ENCODE measurements at places on chromosomes 3 and 15.

DNA sequence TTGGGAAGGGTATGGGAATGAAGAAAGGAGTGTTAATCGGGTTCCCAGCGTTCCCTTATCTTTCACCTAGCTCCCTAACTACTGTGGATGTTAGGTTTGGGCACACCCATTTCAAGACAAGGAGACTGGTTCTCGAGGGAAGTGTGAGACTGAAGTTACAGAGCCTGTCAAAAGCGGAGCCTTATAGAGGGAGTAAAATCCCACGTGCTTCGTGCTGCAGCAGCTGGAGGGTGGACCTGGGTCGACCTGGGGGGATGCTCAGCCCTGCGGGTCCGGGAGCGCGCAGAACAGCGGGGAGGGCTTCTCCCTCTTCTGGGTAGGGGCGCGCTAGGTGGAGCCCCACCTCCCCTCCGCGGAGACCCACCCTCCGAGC is 314 bp upstream of the TMED3 start:
- no peak for DNase-seq

DNA sequence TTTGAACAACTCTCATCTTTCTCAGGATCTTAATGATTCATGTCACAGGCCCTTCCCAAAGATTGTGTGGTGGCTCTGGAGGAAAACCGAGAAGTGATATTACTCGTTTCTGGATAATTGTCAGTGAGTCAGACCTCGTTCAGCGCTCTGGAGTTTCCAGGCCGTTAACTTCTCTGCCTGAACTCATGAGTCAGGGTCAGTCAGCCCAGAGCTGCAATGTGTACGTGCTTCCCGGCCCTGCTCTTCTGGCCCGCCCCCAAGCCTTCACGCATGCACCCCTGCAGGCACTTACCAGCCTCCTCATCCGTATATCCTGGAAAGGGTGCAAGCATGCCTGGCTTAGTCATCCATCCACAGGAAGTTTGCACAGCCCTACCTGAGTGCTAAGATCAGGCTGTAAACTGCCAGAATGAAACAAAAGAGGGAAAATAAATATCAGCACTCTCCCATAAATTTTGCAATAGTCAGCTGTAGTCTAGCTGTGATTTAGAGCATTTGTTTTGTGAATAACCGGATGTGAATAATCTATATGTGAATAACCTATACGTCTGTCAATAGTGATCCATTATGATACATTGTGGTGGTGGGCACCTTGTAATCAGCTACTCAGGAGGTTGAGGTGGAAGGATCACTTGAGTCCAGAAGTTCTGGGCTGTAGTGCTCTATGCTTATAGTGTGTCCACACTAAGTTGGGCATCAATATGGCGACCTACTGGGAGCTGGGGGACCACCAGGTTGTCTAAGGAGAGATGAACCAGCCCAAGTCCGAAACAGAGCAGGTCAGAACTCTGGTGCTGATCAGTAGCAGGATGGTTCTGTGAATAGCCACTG is 35.3 kb upstream of the SEMA4B start:
- DNase-seq = no peak

GRCh38 chr15:98288091-98288590 is 327.6 kb downstream of the ARRDC4 start:
- no peak for DNase-seq

GRCh38 chr15:83106994-83107840 is at the start of gene TM6SF1:
Gene TM6SF1, plus strand, starts transcription at chr15:83107645. Its CDS starts 36 bp downstream, at chr15:83107681.
- no peak for DNase-seq

DNA sequence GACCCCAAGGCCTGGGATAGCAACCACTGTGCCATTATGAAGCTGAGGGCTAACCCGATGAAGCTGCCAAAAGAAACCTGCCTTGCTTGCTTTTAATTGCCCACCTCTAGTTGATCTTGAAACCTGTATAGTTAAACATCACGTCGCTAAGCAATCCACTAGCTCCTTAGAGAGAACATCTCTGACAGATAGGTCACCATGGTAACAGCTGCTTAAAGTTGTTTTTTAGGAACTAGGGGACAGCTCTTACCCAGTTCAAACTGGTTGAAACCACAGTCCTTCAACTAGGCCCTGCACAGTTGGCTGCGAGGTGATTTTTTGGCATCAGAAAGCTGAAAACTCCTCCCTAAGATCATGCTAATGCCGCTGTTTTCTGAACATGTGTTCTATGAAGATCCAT is 135.7 kb downstream of the EBLN2 start:
- DNase-seq = no peak

GRCh38 chr15:46858150-46858549 is 859.2 kb upstream of the SEMA6D start:
- DNase-seq = no peak

DNA sequence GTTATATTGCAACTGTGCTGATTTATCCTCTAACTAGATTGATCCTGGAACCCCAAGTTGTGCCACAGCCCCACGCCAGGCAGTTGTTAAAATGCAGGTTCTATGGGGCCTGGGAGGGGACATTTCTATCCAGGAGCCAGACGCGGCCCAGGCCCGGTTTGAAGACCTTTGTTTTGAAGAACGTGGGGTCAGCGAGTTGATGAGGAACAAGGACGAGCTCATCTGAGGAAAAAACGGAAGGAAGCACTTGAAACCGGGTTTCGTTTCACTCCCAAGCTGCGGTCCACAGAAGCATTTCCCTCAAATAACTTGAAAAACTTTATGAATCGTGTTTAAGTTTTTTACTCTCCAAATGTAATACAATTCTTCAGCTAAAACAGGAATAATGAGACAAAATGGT is 76.4 kb downstream of the CHSY1 start:
- DNase-seq = no peak

DNA sequence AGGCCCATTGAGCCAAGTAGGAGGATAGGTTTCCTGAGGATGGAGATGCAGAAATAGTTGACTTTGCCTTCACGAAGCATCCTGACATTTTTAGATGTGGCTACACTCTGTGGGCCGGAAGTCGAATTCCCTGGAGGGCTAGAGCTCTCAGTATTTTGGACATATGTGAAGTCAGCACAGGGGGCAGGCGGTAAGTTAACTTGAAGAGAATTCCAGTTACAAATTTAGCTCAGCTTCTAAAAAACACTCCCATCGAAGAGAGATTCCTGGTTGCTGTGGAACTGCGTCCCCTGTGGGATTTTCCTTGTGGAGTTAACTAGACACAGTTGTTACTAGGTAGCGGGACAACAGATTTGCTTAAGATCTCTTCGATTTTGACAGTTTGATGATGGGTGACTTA is 161.9 kb upstream of the RGMA start:
- no peak for DNase-seq

GRCh38 chr15:51181905-51182304 is 87.2 kb upstream of the TNFAIP8L3 start:
- no peak for DNase-seq

GRCh38 chr3:12590096-12590495 is 33.2 kb downstream of the MKRN2 start:
- DNase-seq = no peak

DNA sequence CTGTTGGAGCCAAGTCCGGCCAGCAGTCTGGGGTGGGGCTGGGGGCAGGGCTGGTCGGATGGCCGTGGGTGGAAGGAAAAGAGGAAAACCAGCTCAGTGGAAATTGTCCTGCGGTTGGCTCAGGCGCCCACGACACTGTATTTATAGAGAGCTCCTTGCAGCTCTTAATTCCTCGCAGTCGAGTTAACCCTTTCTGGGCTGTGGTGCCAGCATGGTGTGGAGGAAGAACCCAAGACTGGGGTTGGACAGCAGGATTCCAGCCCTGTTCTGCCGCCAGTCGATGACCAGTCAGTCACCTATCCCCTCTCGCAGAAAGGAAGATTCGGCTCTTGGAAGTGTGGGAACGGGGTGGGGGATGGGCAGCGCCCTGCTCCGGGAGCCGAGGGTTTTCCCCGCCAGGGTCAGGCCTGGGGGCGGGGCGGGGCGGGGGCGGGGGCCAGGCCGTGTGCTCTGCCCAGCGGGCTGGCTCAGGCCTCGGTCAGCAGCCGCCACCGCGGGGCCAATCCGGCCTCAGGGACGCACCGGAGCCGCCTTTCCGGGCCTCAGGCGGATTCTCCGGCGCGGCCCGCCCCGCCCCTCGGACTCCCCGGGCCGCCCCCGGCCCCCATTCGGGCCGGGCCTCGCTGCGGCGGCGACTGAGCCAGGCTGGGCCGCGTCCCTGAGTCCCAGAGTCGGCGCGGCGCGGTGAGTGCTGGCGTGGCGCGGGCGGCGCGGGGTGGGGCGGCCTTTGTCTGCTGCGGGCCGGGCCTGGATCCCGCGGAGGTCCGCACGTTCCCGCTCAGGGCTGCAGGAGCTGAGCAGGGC is at the start of gene CD276:
TSS of gene CD276 (plus strand) at position 607 of the 804 bp plus-strand sequence. CDS start 15,257 bp downstream, outside the sequence.
- no peak for DNase-seq

GRCh38 chr3:21670386-21670785 is 80.6 kb downstream of the ZNF385D start:
- DNase-seq = no peak

DNA sequence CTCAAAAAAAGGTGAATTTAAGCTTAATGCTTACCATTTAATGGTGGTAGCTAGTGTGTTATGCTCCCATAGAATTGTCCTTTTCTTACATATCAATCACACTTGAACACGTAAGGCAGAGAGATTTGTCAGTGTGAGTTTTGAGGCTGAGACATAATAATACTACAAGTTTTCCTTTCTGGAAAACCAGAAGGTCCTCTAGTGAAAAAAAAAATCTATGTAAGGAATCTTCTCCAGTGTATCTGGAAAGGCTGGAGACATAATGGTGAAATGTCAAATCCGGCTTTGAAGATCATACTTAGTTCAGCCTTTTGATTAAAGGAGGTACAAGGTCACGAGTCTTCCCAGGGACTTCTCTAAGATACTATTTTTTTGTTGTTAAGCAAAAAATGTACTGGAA is 3.4 kb downstream of the TSC22D2 start:
- DNase-seq = no peak

DNA sequence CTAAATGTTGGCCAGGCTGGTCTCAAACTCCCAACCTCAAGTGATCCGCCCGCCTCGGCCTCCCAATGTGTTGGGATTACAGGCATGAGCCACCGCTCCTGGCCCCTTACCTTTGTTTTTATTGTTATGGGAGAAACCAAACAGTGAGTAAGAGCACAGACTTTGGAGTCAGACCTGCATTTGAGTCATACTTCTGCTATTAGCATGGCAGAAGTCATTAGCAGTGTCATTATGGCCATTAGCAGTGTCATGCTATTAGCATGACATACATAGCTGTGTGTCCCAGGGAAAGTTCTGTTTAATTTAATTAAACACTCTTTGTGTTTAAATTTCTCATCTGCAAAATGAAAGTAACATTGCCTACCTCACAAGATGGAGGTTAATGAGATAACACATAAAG is 54.8 kb downstream of the SQOR start:
- DNase-seq = no peak

GRCh38 chr3:151615464-151615863 is 118.3 kb upstream of the AADACL2 start:
- DNase-seq = no peak

GRCh38 chr3:53046171-53047170 is 598 bp upstream of the SFMBT1 start:
- DNase-seq = peak; percentile 56

DNA sequence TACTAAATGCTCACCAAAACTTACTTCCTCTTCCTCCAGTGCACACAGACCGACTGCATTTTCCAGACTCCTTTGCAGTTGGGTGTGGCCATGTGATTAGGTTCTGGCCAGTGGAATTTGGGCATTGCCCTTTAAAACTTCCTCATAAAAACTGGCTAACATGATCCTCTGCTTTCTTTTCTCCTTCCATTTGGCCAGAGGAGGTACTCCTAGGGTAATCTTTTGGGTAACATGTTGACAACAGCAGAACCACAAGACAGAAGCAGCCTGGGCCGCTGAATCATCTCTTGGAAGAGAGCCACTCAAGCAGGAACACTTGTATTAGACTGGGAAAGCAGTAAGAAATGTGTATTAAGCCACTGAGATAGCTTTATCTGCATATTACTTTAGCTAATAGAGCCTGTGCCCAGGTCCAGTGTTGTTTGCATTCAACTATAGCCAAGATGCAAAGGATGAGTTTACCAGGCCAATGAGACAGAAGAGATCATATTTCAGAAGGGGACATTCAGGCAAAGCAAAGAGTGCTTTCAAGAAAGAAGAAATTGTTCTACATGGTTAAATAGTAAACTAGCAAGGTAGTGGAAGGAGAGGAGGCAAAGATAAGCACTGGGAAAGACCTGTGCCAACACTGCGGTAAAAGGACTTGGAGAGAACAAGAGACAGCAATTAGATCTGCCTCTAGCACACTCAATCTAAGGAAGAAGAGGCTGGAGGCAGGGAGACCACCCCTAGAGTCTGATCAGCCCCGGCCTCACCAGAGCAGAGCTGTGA is 79.8 kb downstream of the PLCH1 start:
- DNase-seq = no peak

GRCh38 chr3:154304936-154305335 is 19.4 kb downstream of the DHX36 start:
- no peak for DNase-seq

- DNase-seq = no peak
Measured at GRCh38 chr3:189270248-189270832, 98.6 kb downstream of the TPRG1 start.

GRCh38 chr3:58874795-58875194 is 175.0 kb downstream of the CFAP20DC start:
- DNase-seq = no peak

DNA sequence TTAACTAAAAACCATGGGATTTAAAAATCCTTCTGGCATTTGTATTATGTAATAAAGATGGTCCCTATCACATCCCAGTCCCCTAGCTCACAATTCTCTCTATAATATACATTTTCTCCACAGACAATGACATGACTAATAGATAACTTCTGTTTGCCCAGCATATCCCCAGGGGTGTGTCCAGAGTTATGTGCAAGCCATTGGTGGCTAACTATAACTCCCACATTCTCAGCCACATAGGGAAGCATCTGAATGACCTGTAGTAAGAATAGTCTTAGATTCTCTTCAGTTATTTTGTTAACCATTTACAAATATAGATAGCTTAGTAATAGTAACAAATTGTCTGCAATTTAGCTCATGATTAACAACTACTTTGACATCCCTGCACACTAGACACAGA is 52.2 kb upstream of the RBSN start:
- no peak for DNase-seq

DNA sequence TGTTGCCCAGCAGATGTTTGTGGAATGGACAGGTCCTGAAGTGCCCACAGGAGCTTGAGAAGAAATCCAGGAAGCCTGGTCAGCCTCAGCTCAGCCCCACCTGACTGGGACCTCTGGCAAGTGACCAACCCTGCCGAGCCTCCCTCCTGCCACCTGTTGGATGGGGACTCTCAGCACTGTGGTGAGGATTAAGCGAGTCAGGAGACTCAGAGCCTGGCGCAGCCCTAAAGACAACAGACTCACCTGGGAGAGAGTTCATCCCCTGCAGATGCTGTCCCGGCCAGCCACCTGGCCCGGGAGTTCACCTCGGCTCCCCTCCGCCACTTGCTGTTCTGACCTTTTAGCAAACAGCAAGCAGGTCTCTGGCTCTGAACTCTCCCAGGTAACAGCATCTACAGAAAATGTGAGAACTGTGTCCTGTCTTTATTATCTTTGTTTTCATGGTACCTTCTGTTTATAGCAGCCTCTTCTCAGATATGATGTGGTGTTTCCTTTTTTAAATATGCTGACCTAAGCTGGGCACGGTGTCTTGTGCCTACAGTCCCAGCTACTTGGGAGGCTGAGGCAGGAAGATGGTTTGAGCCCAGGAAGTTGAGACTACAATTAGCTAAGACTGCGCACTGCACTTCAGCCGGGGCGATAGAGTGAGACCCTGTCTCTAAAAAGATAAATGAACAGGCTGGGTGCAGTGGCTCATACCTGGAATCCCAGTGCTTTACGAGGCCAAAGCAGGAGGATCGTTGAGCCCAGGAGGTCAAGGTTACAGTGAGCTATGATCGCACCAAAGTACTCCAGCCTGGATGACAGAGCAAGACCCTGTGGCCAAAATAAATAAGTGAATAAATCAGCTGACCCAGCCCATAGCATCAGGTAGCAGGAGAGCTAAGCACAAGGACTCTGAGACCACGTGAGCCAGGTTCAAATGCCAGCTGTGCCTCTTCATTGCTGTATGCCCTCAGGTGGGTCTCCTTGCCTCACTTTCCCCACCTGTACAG is 32.4 kb upstream of the SLC6A6 start:
- DNase-seq = no peak

Data from activated T-helper 9 cell treated with anti-CD3 and anti-CD28 coated beads, Interleukin-2, amount 50 U/mL, for 16 hours (primary cell).